Kidney glomerular epithelial cell (primary cell): ENCODE measurements at places on chromosomes 3 and 15.

GRCh38 chr15:61835496-61836106 lies 224.6 kb downstream of the VPS13C start:
- peak; percentile 35 for DNase-seq

GRCh38 chr15:63054985-63055384 lies 12.4 kb downstream of the TPM1 start:
- peak; percentile 62 for DNase-seq

- peak; percentile 43 for DNase-seq
Measured at GRCh38 chr3:54696313-54696712, 231.5 kb downstream of the LRTM1 start.

- DNase-seq = no peak
Measured at GRCh38 chr3:72636969-72637597, 211.2 kb downstream of the SHQ1 start.

DNA sequence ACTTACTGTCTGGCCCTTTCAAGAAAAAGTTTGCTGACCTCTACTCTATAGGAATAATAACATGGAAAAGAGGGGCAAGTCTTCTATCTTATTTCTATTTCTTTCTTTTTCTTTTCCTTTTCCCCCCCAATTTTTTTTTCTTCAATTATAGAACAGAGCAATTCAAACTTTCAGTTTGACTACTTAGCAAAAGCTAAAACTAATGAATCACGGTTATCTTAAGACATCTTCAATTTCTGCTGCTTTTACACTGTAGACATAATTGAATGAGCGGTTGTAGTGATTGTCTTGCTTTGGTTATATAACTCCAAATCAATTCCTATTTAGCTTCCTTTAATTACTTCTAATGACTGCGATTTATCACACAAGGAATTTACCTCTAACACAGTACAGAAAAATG lies 74.3 kb upstream of the P2RY1 start:
- no peak for DNase-seq

- no peak for DNase-seq
Measured at GRCh38 chr3:25573386-25574171, 91.1 kb downstream of the TOP2B start.

DNA sequence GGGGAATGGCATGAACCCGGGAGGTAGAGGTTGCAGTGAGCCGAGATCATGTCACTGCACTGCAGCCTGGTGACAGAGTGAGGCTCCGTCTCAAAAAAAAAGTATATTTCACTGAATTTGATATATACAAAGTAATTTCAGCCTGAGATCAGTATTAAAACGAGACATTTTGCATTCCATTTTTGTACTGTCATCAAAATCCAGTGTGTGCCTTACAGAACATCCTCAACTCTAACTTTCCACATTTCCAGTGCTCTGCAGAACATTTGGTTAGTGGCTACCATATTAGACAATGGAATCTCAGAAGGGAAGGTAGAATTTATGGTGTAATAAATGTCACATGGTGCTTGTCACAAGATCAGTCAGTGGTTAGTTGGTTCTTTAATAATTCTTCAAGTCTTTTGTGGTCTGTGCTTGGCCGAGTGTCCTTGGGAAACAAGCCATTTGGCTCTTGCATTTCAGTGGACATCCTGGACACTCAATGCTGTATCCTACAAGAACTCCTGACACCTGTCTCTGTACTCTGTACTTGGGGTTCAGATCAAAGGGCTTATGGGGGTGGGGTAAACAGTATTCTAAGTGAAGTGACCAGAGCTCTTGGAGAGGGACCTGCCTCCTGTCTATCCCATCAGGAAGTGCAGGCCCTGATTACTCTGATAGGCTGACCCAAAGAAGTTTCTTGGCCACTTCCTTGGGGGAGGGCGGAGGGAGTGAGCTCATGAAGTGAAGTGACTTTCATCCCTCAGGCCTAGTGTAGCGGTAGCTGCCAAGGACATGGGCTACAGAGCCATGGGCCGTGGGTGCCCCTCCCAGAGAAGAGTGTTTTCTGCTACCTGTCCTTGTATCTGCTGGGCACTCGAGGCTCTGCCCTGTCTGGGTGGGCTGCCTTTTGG lies 3.7 kb downstream of the ACVR2B start:
- no peak for DNase-seq

- DNase-seq = no peak
Measured at GRCh38 chr3:195803289-195803908, 8.3 kb downstream of the MUC4 start.

DNA sequence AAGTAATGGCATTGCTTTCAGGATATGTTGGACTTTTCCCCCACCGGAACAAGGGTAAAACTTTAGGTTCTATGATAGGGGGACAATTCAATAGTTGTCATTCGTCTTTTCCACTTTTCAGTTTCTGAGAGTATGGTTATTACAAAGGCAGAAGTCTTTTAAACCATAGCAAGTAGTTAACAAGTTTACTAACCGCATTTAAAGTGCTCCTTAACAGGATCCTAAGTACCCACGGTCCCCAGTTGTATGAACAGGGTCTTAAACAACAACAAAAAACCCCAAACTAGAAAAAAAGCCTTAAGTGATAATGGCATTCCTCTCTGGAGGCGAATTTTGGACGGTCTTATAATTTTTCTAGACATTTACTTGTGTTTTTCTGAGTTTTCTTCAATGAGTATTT lies 831 bp downstream of the IFT57 start:
- DNase-seq = no peak

GRCh38 chr3:42688016-42688415 lies 2.7 kb downstream of the KLHL40 start:
- DNase-seq = no peak

DNA sequence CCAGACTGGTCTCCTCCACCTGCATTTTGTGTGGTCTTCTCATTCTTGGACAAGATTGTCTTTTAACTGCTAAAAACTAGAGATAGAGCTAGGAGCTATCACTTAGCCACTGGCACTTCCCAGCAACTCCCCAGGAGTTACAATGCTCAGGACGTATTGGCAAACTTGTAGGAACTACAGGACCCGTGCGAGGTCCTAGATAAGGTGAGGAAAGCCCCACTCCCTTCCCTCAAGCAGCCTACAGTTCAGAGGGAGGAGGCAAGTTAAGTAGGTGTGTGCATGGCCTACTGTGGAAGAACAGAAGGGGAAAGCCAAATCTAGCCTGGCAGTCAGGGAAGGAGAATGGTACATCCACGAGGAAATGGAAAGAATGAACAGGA lies 504.7 kb upstream of the PROK2 start:
- no peak for DNase-seq

- DNase-seq = no peak
Measured at GRCh38 chr3:172018364-172018763, 21.0 kb upstream of the FNDC3B start.

DNA sequence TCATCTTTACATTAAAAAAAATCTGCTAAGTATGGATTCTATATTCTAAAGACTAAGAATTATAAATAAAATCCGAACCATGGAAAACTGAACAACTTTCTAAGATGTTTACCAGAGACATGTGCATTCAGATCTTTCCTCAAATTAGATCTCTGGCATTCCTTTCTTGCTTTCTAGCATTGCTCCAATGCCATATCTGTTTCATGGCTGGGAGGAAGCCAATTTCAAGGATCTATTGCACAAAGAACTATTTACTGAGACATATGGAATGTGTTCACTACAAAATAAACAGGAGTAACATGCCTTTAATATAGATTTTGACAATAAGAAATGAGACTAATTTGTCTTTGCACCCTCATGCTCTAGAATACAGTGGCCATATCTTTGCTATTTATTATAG lies 45.1 kb upstream of the NANOGP8 start:
- no peak for DNase-seq

DNA sequence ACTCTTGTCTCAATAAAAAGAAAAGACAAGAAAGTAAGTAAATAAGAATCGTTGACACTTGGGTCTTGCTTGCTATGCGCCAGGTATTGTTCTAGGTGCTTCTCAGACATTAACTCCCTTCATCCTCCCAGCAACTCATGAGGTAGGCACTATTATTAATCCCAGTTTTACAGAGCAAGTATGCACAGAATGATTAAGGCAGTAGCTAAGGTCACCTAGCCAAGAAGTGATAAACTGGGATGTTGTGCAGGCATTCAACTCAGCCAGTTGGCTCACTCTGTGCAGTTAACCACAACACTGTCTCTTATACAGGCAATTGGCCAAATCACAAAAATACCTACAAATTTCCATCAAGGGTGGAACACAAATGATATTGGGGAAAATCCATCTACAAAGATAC lies 1.7 kb upstream of the C3orf33 start:
- DNase-seq = no peak

DNA sequence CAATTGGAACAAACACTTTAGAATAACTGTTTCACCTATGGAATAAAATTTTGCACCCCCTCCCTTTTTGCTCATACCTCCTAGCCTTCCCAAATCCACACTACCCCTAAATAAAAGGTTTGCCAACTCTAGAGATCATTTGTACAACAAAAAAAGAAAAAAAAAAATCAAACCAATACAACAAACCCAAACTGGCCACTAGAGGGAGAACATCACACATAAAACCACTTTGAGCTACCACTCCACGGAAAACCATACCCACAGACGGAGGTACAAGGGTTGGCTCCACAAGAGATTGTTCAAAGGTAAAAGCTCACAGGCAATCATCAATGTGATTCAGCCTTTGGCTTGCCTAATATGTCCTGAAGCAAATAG lies 47.6 kb downstream of the SETMAR start:
- DNase-seq = peak; percentile 47

DNA sequence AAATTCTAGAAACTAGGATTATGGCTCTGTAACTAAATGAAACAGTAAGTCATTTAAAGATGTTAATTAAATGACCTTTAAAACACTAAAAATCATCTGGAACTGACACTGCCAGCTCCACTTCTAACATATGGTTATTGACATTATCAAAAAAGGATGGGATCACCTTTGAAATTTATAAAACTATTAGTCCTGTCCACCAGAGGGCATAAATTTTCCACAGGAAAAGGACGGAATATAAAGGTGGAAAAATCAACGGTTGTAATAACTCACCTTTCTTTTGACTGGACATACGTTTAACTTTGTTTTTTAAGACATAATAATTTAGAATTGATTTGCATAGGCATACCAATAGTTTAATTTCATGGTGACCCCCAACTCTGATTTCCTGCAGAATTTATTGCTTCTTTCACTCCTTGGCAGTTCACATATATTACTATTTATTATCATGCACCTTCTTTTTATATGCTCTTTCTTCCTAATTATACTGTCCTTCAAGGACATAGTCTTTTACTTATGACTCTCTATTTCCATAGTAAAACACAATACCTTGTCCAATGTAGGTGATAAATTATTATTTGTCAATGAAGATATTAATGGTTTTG lies 345.7 kb downstream of the CADM2 start:
- DNase-seq = no peak

- DNase-seq = no peak
Measured at GRCh38 chr3:71451060-71451459, 132.5 kb downstream of the FOXP1 start.

DNA sequence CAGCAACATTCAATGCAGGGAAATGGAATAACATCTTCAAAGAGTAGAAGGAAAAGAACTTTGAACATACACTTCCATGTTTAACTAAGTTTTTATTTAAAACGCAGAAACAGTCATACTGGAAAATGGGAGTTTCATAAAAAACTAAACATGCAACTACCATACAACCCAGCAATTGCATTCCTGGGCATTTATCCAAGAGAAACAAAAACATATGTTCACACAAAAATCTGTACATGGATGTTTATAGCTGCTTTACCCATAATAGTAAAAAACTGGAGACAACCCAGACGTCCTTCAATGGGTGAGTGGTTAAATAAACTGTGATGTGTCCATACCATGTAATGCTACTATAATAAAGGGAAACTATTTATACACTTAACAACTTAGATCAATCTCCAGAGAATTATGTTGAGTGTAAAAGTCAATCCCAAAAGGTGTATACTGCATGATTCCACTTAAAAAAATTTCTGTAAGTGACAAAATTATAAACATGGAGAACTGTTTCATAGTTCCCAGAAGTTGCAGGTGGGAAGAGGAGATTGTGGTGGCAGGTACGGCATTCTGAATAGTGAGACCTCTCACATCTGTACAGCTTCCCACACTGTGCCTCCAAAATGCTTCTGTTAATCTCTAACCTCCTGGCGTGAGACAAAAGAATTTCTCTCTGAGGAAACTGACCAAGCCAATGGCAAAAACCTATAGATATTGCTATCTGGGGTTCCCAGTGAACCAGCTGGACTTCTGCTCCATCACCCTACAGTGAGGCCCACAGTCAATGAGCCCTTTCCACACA lies 23.1 kb downstream of the ISG20 start:
- DNase-seq = no peak

GRCh38 chr3:144429719-144430121 lies 458.1 kb downstream of the DIPK2A start:
- no peak for DNase-seq

DNA sequence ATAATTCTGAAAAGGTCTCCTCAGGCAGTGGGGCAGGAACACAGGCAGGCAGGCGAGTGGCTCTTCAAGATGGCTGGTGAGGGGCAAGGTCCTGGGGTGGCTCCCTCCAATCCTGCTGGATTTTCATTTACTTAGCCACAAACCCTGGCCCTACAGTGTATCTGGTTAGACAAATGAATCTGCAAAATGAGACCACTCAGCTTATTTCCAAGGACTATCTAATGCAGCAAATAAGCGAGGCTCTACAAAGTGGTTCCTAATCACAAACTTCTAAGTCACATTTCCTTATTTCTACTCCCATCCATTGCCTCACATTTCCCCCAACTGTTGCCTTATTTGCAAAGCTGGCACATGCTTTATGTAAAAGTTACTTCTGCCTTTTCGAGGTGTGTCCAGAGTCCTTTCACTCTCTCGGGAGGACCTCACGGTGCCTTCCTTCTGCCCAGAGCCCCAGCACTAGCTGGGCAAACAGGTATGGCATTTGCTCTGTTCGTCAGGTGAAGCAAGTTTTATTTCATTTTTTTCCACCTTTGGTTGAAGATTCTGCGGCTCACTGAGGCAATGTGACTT lies 40.5 kb downstream of the CCDC12 start:
- DNase-seq = no peak

- no peak for DNase-seq
Measured at GRCh38 chr3:186099178-186099577, 9.7 kb downstream of the ETV5 start.

- no peak for DNase-seq
Measured at GRCh38 chr3:13530241-13531009, 18.5 kb upstream of the FBLN2 start.

DNA sequence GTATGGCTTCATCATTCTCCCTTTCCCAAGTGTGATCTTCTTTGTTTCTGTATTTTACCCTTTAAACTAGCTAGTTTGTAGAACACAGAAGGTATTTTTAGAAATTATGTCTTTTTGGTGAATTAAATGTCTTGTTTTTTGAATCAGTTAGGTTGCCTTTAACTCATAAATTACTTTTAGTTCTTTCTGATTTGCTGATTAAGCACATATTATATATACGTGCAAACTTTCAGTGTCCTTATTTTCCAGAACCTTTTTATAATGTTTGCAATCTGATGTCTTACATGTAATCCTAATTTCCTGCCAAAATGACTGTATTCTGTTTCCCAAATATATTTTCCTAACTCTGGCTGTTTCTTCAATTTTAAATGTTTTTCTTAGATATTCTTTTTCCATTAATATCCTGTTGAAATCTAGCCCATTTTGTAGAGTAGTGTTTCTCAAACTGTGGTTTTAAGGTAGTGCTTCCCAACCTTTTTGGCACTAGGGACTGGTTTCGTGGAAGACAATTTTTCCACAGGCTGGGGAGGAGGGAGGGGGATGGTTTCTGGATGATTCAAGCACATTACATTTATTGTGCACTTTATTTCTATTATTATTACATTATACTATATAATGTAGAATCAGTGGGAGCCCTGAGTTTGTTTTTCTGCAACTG lies 51.8 kb downstream of the CHD2 start:
- DNase-seq = no peak
